Stimulated activated CD4-positive, alpha-beta T cell treated with anti-CD3 and anti-CD28 coated beads, TNF-alpha, amount 100 ng/mL, for 1 hour (primary cell): ENCODE measurements at places on chromosomes 6 and 20.

- DNase-seq: no peak
Measured at GRCh38 chr20:5612581-5613301, 137.5 kb upstream of the SHLD1 start.

DNA sequence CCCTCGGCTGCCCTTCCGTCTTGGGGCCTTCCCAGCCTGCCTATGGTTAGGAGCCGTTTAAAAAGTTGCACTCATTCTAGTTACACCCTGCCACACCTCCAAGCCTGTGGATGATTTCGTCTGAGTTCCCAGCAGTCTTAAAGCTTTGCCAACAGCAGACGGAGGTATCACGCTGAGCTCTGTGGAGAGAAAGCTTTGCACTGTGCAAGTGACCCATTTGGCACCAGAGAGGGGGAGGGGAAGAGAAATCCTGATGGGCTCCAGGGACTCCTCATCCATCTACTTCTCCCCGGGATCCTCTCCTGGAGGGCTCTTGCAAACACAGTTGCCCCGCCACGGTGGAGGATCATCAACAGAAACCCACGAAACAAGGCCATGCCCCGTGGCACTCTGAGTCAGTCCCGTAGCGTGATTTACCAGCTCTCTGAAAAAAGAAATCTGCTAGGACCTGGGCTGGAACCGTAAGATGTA is 98.8 kb upstream of the CITED2 start:
- no peak for DNase-seq

DNA sequence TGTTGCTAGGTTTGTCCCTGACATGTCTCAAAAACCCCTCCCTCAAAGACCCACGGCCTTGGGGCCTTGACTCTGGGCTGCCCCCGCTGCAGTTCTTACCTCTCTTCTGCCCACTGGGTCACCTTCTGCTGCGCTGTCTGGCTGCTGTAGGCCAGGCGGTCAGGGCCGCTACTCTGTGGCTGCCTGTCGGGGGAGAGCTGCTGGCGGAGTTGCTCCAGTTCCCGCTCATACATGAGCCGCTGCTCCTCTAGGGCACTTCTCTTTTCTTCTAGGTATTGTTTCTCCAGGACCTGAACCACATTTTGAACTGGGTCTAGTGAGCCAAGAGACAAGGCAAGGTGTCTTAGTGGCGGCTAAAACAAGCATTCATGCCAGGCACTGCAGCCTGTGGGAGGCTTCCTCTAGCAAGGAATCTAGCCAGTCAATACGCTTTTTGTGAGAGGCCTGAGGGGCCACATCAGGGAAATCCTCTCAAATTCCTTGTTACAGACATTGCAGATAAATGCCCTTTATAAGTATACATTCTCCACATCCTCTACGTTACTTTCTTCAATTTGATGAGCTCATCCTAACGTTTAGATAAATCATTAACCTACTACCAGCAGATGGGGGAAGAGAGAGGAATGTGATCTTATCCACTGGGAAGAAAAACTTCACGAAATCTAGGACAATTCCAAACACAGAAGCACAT is 110.3 kb upstream of the NUP153 start:
- DNase-seq: no peak

GRCh38 chr20:23782366-23782983 is 31.7 kb upstream of the CST1 start:
- DNase-seq: no peak

DNA sequence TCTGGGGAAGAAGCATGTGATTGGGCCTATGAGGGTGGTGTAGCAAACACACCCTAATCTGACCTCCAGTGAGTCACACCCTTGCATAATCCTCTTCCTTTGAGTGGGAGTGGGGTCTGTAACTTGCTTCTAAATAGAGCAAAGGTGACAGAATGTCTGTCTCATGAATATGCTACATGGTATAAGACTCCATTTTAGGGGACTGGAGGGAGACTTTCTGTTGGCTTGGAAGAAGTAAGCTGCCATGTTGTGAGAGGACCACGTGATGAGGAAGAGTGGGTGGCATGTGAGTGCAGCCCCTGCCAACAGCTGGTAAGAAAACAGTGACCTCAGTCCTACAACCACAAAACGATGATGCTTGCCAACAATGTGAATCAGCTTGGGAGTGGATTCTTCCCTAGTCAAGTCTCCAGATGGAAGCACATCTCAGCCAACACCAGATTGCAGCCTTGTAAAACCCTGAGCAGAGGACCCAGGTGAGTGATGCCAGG is 3.7 kb downstream of the AK9 start:
- DNase-seq: no peak

GRCh38 chr6:23559587-23560343 is 566.2 kb upstream of the NRSN1 start:
- DNase-seq: no peak

GRCh38 chr6:25485821-25486534 is 166.0 kb upstream of the SCGN start:
- no peak for DNase-seq

- no peak for DNase-seq
Measured at GRCh38 chr6:39225543-39225942, 3.7 kb downstream of the KCNK5 start.

- DNase-seq: no peak
Measured at GRCh38 chr20:63602321-63602720, 24.6 kb downstream of the GMEB2 start.

DNA sequence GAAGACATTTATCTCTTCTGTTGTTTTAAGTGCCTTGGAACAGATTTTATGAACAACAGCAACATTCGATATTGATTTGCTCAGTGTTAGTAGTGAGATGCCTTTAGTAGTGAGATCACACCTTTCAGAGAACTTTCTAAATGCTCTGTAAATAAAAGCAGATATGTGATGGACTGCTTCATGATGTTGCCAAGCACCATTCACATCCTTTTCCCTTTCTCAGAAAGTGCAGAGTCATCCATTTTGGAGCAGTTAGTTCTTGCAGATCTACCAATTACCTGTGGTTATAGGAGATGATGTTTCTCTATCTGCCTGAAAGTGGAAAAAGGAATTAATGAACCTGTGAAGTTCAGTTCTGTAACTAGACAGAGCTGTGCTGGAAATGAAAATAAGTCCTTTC is 27.0 kb downstream of the CBFA2T2 start:
- no peak for DNase-seq

GRCh38 chr20:33657704-33658095 is 4.4 kb upstream of the C20orf144 start:
- DNase-seq: no peak

DNA sequence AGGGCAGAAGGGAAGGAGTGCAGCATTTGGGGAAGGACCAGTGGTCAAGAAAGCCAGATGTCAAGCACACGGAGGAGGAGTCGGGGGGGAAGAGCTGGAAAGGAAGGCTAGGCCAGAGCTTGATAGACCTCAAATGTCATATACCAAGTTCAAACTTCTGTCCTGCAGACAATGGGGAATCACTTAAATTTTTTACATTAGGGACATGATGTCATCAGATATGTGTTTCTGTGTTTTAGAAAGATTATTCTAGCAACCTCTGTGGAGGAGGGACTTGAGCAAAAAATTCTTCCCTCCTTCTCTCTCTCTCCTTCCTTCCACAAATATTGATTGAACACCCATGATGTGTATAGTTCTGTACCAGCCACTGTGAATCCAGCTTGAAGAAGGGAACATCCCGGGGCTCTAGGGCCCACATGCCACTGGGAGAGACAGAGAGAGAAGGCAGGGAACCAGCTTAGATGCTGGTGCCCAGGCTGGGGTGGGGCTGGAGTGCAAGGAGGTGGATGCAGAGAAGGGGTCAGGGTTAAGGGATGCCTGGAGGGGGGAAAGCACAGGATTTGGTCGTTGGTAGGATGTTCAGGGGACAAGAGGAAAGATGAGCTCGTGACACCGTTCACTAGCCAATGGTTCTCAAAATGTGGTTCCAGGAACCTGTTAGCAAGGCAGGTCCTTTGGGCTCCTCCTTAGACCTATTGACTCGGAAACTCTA is 19.8 kb upstream of the AAR2 start:
- no peak for DNase-seq

DNA sequence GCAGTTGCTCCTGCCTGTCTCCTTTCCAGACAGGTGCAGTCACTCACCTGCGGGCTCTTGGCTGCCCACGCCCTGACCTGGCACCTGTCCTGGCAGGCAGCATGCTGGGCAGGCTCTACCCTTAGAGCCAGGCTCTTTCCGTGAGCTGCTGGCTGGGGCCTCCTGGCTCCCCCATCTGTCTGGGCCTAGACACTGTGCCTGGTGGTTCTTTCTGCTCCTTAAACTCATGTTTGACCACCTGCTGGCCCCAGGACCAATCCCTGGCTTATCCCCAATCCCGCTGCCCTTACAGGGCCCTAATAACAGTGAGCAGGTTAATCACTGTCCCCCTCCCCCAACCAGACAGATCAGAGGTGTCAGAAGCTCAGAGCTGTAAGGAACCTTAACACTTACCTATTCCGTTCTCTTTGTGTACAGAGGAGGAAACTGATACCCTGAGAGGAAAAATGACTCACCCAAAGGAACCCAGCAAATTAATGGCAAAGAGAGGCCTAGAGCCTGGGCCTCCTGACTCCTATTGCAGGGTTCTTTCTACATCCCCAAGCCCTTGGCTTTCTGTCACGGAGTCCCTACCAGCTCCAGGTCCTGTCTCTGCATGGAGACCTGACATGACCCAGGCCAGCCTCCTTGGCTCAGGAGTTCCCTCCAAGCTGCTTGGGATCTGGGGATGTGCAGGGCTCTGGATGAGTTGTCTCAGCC is 54.7 kb downstream of the RAB44 start:
- DNase-seq: no peak

- no peak for DNase-seq
Measured at GRCh38 chr20:21498195-21498594, 15.7 kb downstream of the NKX2-2 start.

GRCh38 chr6:121884091-121884490 is 448.6 kb downstream of the GJA1 start:
- no peak for DNase-seq

GRCh38 chr6:28291573-28291972 is 10.2 kb downstream of the PGBD1 start:
- DNase-seq: no peak

GRCh38 chr6:44474190-44474631 is 86.7 kb downstream of the CDC5L start:
- no peak for DNase-seq

GRCh38 chr6:144595266-144595665 is 310.1 kb downstream of the UTRN start:
- DNase-seq: no peak

DNA sequence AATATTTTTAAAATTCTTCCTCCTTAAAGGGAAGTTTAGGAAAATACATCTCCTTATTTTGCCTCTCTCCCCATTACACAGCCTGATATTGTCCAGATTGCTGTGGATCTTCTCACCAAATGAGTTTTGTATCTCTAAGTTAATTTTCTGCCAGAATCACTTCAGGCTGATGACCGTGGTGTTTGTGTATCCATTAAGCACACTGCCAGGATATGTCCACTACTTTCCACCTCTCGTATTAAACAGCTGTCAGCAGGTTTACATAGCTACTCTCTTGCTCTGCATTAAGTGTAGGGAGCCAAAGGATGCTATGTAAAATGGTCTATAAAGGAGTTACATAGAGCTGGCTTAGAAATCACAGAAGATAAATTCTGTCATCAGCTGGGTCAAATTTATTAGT is 201.1 kb downstream of the ZFAND3 start:
- DNase-seq: no peak

GRCh38 chr6:154319231-154319858 is 37.3 kb downstream of the IPCEF1 start:
- DNase-seq: no peak
